AML-193 (cell line): ENCODE measurements at places on chromosomes 7 and 10.

DNA sequence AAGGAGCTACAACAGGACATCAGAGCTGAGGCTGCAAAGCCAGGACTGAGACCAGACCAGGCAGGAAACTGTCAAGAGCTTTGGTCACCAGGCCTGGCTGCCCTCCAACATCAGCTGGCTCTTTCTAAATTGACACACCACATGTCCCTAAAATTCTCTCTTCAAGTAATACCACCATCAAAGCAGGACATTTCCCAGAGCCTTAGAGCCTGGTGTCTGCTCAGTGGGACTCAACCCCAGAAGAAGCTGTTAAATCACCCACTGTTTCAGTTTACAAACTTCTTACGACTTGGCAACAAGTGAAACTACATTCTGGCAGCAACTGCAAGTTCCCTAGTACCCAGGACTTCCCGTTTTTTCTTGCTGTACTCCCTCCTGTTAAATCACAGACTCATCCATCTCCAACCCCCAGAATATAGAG lies 3.8 kb upstream of the IL6 start:
- peak; percentile 72 for DNase-seq

DNA sequence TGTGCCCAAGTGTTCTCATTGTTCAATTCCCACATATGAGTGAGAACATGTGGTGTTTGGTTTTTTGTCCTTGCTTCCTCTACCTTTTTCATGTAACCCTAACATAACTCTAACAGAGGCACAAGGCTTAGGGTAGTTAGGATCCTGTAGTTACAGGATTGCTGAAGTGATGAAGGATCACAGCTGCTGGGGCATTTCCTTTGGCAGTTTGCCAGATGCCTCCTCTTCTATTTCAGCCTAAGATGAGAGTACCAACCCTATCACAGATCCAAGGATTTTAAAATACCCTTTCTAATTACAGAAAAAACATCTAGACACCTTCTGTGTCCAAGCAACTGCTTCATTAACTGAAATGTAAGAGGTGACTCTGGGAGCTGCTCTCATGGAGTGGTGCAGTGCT lies 141.7 kb upstream of the COL1A2 start:
- no peak for DNase-seq

DNA sequence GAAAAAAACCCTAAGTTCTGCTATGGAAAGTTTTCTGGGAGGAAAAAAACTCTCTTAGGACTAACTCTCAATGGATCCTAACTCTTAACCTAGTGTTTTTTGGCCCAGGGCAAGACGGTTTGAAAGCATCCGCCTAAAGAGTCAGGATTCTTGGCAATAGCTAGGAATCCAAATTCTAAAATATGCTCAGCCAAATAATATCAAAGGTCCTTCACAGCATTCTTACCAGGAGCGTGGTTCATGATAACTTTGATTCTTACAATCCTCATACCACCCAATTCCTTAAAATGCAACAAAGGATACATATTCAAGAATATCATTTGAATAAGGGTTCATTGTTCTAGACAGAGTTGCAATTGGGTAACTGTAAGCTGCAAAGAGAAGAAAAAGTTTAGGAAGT lies 21.3 kb downstream of the CPA1 start:
- DNase-seq: no peak

DNA sequence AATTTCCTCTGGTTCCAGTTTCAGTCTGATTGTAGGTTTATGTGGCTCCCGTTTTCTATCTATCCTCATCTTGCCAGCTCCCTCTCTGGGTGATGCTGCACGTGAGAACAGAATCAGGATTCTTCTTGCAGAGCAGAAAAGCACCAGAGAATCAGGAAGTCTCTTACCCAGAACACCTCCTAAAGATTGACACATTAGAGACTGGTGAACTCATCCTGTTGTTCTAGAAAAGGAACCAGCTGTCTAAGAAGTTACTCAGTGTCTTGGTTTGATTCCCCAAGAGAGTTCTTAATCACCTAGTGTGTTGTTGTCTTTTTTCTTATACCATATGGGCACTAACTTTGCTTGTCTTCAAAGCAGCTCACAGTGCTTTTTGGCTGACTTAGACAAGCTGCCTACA lies 152.4 kb downstream of the DGKI start:
- no peak for DNase-seq

DNA sequence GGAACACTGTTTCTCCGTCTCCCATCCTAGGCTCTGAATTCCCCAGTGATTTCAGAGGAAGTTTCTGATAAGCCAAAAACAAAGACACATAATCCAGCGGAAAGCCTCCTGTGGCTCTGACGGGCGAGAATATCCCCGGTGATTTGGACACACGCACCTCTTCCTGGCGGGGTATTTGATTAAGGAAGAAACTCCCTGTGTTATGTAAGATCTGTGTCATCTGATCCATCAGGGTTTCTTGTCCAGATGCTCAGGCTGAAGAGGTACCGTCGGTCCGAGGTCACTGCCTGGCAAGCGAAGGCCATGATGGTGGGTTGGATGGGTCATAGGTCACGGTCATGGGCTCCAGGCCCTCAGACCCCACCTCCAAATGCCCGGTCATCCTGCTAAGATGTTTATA lies 39.6 kb upstream of the DNAJB6 start:
- DNase-seq: no peak

DNA sequence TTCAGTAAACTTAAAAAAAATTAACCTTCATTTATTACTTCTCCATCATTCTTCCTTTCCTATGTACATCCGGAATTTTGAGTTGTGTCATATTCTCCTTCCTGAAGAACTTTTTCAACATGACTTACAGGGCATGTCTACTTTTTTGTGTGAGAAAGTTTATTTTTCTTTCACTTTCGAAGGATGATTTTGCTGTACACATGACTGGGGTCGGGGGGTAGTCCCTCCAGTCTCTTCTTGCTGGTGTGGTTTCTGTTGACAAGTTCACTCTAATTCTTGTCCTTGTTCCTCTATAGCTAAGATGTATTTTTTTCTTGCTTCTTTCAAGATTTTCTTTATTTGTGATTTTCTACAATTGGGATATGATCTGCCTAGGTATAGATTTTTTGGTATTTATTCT lies 55.8 kb downstream of the INPP5A start:
- DNase-seq: no peak

DNA sequence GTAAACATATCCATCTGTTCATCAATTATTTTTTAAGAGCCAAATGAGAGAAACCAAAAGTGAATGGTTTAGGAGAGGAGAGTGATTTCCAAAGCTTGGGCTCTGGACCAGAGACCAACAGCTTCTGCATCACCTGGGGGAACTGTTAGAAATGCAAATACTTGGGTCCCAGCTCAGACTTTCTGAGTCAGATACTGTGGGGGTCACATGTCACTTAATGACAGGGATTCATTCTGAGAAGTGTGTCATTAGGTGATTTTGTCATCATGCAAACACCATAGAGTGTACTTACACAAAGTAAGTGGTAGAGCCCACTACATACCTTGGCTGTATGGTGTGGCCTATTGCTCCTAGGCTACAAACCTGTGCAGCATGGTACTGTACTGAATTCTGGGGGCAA lies 128.5 kb upstream of the PRR15 start:
- DNase-seq: no peak

GRCh38 chr7:107995184-107996071 lies 7.5 kb downstream of the LAMB1 start:
- no peak for DNase-seq

DNA sequence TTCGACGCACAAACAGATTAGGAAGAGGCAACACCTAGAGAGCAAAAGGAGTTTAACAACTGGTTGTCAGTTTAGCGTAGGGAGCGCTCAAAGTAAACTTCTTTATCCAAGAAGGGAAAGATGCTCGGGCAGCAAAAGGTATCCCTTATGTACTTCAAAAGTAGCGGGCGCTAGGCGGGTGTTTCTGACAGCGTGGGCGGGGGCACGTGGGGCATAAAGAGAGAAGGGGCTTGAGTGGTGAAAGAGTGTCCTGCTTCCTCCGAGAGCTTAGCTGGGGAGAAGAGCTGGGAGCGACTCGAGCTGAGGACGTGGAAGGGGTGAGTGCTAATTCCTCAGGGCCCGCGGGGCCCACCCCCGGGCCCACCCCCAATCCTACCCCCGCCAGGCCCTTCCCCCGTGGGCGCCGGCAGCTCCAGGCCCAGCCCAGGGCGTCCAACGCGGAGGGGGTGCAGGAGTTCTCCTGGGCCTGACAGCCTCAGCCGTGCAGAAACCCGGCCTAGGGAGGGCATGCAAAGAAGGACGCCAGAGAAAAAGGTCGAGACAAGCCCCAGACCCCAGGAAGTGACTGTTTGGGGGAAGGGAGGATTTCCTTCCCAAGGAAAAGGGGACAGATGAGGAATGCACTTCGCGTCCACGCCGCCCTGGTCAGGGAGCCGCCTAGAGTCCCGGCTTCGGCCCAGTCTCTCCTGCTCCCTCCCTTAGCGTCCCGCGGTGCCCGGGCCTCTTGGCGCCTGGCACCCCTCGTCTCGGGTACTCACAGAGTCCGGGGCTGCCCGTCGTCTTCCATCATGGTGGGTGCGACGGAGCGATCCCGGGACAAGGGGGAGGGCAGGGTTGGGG lies 868 bp downstream of the TIAL1 start:
- DNase-seq: no peak

DNA sequence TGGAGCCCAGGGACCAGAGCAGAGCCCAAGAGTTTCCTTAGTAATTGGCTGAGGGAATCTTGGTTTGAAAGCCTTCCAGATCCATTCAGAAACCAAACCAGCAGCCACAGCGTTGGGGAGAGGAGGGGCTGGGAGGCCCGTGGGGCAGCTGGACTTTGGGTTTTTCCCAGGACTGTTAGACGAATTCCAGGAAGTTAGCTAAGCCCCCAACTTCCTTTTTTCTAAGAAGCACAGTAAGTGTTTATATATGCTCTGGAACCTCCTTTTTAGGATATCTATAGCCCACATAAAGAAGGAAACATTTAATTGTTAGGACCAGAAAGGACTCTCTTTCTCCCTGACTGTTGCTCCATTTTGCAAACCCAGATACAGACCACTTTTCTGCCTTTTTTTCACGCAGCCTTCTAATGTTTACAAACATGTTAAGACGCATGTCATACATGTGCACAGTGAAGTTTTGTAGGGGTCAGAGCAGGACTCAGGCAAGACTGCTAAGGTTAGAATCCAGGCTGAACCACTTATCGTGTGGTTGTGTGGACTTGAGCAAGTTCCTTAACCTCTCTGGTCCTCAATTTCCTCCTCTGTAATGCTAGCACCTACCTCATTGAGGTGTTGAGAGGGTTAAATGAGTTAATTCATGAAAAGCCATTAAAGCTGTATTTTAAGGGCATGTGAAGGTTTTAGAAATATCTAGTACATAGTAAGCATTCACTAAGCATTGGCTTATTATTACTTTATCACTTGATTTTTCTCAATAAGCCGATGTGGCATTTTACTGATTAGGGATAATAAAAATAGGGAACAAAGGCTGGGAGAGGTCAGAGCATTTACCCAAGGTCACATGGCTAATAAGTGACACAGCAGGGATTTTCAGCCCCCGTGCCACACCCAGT lies 42.4 kb downstream of the TBATA start:
- DNase-seq: no peak

- peak; percentile 1 for DNase-seq
Observed at GRCh38 chr10:78520737-78521430, 487.2 kb downstream of the RPS24 start.

DNA sequence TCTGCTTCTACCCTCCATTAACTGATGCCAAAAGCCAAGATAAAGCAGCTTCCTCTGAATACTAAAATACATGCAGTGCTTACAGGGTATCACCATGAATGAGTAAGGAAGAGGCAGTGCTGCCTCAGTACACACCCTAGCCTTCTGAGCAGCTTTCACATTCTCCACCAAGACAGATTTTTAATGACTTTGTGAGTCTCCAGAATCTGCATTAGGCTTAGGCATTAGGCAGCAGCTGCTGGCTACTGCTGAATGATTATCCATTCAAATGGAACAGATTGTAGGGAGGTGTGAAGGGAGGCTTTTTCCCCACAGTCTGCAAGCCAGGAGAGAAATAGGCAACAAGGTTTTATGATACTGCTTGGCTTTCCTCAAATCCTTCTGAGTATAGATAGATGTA lies 1226.7 kb upstream of the LRRN3 start:
- DNase-seq: no peak

- no peak for DNase-seq
Observed at GRCh38 chr10:103082683-103083082, 110.4 kb downstream of the NT5C2 start.

- DNase-seq: no peak
Observed at GRCh38 chr7:98399462-98399861, 1.4 kb downstream of the BAIAP2L1 start.

- DNase-seq: no peak
Observed at GRCh38 chr7:137981668-137982067, 20.2 kb downstream of the CREB3L2 start.

- no peak for DNase-seq
Observed at GRCh38 chr7:23334482-23335056, 35.4 kb downstream of the MALSU1 start.

DNA sequence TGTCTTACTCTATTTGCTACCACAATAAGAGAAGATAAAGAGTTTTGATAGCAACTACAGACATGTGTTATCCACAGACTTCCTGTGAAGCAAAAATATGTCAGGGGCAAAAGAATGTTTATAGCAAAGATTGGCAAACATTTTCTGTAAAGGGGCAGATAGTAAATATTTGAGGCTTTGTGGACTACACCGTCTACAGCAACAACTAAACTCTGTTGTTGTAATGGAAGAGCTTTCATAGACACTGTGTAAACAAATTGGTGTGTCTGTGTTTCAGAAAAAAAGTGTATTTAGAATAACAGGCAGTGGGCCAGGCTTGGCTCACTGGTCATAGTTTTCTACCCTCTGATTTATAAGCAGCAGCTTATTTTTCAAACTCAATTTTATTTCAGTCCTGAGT lies 521.4 kb downstream of the ANKRD7 start:
- no peak for DNase-seq

DNA sequence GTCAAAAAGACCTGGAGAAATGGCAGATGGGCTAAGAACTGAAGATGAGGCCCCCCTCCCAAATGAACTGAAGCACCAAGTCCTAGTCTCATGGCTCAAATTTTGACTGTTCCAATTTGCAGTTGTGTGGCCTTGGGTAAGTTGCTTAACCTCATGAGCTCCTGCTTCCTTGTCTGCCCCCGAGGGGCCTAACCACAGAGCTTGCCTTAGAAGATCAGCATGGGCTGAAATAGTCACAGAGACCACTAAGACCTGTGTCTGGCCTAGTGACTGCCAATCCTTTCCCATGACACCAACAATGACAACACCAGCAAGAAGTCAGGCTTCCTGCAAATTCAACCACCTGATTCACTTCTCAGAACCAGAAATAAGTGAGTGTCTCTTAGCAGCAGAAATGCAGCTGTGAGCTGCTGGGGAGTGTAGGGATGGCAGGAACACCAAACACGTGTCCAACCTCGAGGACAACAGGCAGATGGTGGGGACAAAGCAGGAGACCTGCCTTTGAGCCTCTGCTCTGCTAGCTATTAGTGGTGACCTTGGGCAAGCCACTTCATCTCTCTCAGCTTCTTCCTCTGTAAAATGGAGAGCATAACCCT lies 23.7 kb downstream of the CRHR2 start:
- DNase-seq: no peak

- no peak for DNase-seq
Observed at GRCh38 chr10:17668435-17669184, 24.7 kb downstream of the STAM start.

GRCh38 chr7:14836571-14837189 lies 65.9 kb downstream of the DGKB start:
- DNase-seq: no peak

GRCh38 chr7:85659364-85659763 lies 472.5 kb upstream of the SEMA3D start:
- no peak for DNase-seq

GRCh38 chr10:104872691-104873090 lies 231.6 kb downstream of the SORCS3 start:
- no peak for DNase-seq

- DNase-seq: no peak
Observed at GRCh38 chr7:30984359-30985107, 20.8 kb downstream of the GHRHR start.
